ENCODE measurements at places on chromosomes 7 and 10.

- DNase-seq = peak; percentile 78
Observed at GRCh38 chr10:72319416-72320254, 35.1 kb downstream of the DNAJB12 start.

GRCh38 chr10:91796331-91797047, 1.7 kb upstream of the TNKS2 start:
- no peak for DNase-seq

GRCh38 chr10:24851629-24852028, 100.8 kb downstream of the PRTFDC1 start:
- DNase-seq = no peak

GRCh38 chr7:17105701-17106100, 192.8 kb upstream of the AHR start:
- DNase-seq = no peak

DNA sequence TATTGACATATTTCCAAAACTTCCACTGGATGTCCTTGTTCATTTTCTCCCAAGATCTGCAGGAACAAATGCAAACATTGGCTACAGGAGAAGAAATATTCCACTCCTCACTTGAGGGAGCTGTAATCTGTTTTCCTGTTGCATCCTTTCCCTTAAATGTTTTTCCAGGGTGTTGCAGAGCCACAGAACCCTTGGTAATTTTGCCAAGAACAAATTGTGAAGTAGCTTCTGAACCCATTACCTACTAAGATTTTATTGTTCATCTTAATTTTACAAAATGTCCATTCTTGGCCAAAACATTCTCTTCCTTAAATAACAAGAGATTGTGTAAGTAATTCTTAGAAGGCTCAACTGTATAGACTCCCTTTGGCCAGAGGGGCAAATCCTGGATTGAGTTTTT, 177.0 kb downstream of the GNAT3 start:
- DNase-seq = no peak

- no peak for DNase-seq
Observed at GRCh38 chr10:93514521-93514920, 18.1 kb downstream of the CEP55 start.

GRCh38 chr10:66777665-66778064, 148.2 kb upstream of the LRRTM3 start:
- no peak for DNase-seq

GRCh38 chr10:110574420-110574819, 6.9 kb downstream of the SMC3 start:
- no peak for DNase-seq

- DNase-seq = no peak
Observed at GRCh38 chr10:1064964-1065247, 8.7 kb downstream of the WDR37 start.

DNA sequence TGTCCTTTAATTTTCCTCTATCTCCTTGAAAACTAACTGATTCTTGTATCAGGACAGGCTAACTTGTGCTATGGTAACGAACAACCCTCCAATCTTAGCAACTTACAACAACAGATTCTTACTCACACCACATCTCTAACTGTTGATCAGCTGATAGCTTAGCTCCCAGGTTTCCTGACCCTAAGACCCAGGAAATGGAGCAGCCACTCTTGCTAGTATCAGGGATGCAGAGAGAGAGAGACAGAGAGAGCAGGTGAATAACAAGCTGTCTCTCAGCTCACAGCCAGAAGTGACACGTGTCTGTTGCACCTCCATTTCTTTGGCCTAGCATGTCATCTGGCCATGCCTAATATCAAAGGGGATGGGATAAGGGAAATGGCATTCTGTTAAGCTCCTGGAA, 1289.0 kb upstream of the AUTS2 start:
- no peak for DNase-seq

DNA sequence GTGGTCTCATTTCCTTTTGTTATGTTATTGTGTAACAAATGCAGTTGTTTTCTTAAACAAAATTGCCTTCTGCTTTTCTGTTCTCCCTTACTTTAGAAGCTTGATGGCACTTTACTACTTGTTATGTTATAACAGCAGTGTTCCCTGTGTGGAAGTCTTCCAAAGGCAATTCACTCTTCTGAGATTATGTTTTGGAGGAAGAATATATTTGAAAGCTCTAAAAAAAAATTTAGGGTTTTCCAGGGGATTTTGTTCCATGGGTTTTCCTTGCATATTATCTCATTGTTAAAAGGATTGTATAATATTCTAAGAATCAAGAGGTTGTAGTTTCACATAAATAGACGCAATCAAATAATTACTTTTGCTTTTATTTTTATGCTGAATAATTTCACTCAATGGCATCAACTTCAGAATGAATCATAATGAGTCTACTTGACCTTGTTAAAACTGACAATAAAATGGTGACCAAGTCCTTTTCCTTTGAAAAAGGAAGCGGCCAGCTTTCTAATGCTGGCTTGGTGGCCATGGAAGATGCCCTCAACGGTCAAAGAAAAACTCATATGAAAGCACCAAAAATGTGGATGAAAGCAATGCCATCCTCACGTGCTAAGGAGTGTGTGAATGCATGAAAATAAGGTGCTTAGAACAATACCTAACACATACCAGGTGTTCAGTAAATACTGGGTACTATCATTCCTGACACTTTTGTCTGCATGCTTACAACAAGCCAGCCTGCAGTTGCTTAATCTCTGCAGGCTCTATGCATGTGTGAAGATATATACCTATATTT, 92.4 kb upstream of the KLF6 start:
- DNase-seq = no peak

- no peak for DNase-seq
Observed at GRCh38 chr7:3634396-3634795, 333.3 kb downstream of the SDK1 start.

GRCh38 chr7:27314111-27314510, 71.5 kb downstream of the EVX1 start:
- no peak for DNase-seq

GRCh38 chr10:14507176-14507575, 176.5 kb upstream of the FRMD4A start:
- no peak for DNase-seq

GRCh38 chr7:71775648-71776047, 636.5 kb downstream of the CALN1 start:
- DNase-seq = no peak

DNA sequence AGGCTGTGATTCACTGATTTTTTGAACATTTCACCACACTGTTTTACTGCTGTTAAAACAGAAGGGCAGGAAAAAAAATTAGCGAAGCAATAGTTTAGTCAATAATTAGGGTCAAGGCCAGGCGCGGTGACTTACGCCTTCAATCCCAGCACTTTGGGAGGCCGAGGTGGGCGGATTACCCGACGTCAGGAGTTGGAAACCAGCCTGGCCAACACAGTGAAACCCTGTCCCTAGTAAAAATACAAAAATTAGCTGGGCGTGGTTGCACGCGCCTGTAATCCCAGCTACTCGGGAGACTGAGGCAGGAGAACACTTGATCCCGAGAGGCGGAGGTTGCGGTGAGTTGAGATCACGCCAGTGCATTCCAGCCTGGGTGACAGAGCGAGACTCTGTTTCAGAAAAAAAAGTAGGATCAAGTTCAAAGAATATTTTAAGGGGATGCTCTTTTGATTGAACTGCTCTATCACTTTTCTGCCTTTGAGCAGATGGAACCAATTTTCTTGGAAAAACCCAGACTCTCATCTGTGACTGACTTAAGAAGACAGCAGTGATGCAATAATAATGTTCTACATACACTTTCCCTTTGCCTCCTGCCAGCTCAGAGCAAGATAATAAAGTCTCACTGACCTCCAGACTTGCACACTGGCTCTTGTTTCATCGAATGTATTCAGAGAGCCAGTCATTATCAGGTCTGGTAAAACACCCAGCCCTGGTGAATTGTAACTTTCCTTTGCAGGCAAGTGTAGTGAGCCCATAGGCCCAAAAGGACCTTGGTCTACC, 1.6 kb upstream of the PPA1 start:
- DNase-seq = no peak

- peak; percentile 69 for DNase-seq
Observed at GRCh38 chr10:49164559-49165188, 23.5 kb downstream of the TMEM273 start.

Measured in endothelial cell (in vitro differentiated cells).